Activated T-cell treated with anti-CD3 and anti-CD28 coated beads for 4 hours (primary cell): ENCODE measurements at places on chromosomes 6 and 20.

- DNase-seq, result no peak
Observed at GRCh38 chr6:23952245-23952644, 173.8 kb upstream of the NRSN1 start.

GRCh38 chr6:68635706-68636513, 828 bp downstream of the ADGRB3 start:
- no peak for DNase-seq

GRCh38 chr6:169142538-169142844, 111.2 kb downstream of the THBS2 start:
- no peak for DNase-seq

DNA sequence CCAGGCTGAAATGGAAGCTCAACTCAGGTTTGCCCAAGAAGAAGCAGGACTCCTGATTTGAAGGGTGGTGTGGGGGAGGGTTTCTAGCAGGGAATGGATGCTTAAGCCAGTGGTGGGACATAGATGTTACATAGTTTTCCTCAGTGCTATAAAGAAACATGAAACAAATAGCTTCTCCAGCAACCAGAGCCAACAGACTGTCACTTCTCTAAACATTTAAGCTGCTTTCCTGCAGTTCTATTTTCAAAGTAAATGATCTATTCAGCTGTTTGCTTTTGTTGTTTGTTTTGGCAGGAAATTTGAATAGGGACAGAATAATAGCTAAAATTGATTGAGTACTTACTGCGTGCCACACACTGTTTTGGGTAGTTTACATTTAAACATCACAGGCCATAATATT, 169.0 kb downstream of the UST start:
- no peak for DNase-seq

- DNase-seq, result no peak
Observed at GRCh38 chr6:21386744-21387143, 206.8 kb upstream of the SOX4 start.
